Activated CD4-positive, alpha-beta T cell treated with anti-CD3 and anti-CD28 coated beads, Interleukin-2, amount 10 ng/mL, durations not matched to agents 24 days and 14 days (primary cell): ENCODE measurements at places on chromosomes 4 and X. TPM values are rescaled to one million over a fixed set of nuclear protein-coding genes. Genes with fewer than 3 reads are reported as not detected.

DNA sequence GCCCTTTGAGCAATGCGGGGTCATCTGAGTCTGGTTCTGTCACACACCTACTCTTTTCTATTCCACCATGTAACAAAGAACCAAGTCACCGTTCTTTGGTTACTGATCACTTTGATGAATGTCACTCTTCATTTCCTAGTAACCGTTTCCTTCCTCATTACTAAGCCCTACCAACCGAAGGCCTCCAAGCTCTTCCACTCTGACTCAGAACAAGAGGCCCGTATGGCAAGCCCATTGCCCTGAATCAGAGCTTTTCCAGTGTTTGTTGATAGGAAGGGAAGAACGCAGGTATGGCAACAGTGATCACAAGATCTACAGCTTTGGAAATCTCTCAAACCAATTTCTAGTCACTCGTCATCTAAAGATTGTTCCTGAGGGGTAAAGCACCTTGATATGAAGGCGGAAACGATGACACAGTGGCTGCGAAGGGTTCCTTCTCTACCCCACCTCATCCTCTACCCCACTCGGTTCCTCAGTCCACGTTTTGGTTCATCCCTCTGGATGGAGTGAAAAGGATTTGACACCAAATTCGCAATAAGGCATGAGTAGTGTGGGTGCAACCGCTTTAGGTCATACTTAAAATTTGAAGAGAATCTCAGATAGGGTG lies 28.0 kb upstream of the CD40LG start:
- peak overlapping the region; percentile 85 for H3K27ac ChIP-seq
- H3K4me1 ChIP-seq: peaks cover 61% of the 10 kb centered on the region
- no peaks in the 10 kb centered on the region for H3K27me3 ChIP-seq
- peaks cover 11% of the 10 kb centered on the region for H3K36me3 ChIP-seq
- peak; percentile 86 for DNase-seq

GRCh38 chrX:40651620-40652223 lies 4.4 kb upstream of the CXorf38 start:
- no peaks in the 10 kb centered on the region for H3K27me3 ChIP-seq
- no peak overlapping the region for H3K27ac ChIP-seq
- H3K36me3 ChIP-seq: peaks cover 10% of the 10 kb centered on the region
- peaks cover 4% of the 10 kb centered on the region for H3K4me1 ChIP-seq
- no peak overlapping the region for H3K4me3 ChIP-seq

Gene FAM149A
- total RNA-seq: 0.33 TPM in 1 of 2 replicates, not detected in the other

Gene WAS
- total RNA-seq: 99.0 and 104 TPM in 2 replicates

Gene HHIP
- not detected in 2 replicates for total RNA-seq

DNA sequence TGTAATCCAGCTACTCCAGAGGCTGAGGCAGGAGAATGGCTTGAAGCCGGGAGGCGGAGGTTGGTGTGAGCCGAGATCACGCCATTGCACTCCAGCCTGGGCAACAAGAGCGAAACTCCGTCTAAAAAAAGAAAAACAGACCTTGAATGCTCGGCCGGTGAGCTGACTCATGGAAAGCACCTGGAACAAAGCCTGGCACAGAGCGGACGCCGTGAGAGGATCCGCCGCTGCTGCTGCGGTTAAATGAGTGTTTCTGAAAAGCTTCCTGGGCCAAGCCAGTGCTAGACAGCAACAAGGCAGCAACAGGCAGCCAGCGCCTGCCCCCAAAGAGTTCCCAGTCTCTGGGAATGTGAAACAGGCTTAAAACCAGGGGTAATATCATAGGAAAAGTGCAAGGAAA lies 186.4 kb downstream of the AFAP1 start:
- H3K27me3 ChIP-seq: no peaks in the 10 kb centered on the region
- DNase-seq: no peak
- H3K4me1 ChIP-seq: peaks cover 24% of the 10 kb centered on the region
- H3K36me3 ChIP-seq: peaks cover 1% of the 10 kb centered on the region
- no peak overlapping the region for H3K4me3 ChIP-seq

Gene CXCL3
- not detected in 2 replicates for total RNA-seq
